CD8-positive, alpha-beta memory T cell (primary cell): ENCODE measurements at places on chromosomes 4 and X. TPM values are rescaled to one million over a fixed set of nuclear protein-coding genes. Genes with fewer than 3 reads are reported as not detected.
A peak's percentile ranks its signal among the peaks of the same experiment; 100 is the strongest.

DNA sequence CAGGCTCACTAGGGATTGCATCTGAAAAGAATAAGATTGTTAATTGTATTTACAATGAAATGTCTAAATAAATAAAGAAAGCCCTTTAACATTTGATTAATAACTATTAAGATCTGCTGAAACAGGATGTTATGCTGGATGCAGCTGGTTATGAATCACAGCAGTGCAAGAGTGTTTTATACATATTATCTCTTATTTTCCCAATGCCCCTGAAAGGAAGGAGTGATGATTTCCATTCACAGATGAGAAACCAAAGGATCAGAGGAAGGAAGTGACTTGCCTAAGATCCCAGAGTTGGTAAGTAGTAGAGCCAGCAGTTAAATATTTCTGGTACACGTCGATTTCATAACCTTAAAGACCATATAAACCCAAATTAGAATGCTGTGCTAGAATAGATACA is 76.3 kb upstream of the ARHGAP36 start:
- no peak for DNase-seq

DNA sequence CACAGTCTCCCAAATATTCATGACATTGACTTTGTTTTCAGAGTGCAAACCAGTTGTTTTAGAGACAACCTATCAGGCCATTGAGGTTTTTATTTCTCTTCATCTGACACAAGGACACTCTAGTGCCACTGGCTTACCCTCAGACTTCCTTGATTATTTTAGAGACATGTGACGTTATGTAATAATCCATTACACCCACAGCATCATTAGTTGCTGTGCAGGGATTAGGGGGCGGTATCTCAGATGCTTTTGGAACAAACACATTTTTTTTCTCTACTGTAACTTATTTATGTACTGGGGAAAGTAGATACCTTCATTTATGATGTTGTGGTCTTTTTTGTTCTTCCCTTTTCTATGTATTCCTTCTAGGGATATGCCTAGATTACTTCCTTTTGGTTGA is 2293.1 kb downstream of the PCDH7 start:
- no peak for DNase-seq

- no peak for DNase-seq
These were observed 343.0 kb downstream of the OPHN1 start for GRCh38 chrX:68090266-68090665.

DNA sequence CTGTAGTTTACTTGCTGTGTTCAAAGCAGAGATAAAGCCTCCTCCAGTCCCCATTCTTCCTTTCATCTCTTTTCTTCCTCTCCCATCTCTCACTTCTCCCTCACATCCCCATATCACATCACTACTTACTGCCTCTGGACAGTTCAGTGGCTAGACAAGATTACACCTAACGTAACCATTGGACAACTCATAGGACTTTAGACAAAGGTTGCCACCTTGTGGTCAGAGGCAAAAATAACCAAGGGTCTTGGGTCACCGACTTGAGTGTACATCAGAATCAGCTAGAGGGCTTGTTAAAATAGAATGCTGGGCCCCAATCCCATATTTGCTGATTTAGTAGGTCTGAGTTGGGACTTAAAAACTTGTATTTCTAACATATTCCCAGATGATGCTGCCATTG is 109.3 kb upstream of the DGKK start:
- no peak for DNase-seq

DNA sequence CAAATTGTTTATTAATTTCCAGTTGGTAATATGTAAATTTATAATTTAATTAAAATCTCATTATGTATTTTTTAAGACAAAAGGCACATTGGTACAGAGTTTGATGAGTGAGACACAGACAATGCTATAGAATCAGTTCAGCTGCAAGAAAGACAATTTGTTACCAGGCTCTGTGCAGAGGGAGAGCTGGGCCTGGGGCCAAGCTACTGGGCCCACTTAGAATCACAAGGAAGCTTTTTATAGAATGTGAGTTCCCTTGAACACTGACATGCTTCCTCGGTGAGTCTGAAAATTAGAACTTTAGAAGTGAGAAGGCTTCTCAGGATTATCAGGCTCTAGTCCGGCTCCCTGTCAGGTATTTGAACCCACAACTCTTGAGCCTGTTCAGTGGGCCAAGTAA is 129.0 kb downstream of the AFF2 start:
- DNase-seq = no peak

DNA sequence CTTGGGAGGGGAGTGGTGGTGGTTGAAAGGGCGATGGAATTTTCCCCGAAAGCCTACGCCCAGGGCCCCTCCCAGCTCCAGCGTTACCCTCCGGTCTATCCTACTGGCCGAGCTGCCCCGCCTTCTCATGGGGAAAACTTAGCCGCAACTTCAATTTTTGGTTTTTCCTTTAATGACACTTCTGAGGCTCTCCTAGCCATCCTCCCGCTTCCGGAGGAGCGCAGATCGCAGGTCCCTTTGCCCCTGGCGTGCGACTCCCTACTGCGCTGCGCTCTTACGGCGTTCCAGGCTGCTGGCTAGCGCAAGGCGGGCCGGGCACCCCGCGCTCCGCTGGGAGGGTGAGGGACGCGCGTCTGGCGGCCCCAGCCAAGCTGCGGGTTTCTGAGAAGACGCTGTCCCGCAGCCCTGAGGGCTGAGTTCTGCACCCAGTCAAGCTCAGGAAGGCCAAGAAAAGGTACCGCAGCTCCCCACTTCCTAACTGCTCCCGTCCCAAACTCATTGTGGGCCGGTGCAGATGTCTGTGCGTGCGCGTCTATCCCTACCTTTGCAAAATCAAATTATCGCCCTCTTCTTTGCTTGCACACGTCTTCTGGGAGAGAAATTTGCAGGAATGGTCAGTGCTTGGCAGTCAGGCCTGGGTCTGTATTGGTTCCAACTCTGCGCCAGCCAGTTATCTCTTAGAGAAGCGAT is 533 bp downstream of the IL15 start:
- peak; percentile 52 for DNase-seq

- DNase-seq = no peak
These were observed 894.4 kb downstream of the FAT4 start for GRCh38 chr4:126209147-126209546.

DNA sequence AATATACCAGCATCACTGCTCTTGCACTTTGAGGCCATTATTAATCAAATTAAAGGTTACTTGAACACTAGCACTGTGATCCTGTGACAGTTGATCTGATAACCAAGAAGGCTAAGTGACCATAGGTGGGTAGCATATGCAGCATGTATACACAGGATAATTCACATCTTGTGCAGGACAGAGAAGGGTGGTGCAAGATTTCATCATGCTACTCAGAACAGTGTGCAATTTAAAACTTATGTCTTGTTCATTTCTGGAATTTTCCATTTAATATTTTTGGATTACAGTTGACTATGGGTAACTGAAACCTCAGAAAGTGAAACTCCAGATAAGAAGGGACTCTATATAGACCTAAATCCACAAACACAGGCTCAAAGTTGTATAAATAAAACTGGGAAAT is 78.2 kb upstream of the PDE5A start:
- DNase-seq = no peak

DNA sequence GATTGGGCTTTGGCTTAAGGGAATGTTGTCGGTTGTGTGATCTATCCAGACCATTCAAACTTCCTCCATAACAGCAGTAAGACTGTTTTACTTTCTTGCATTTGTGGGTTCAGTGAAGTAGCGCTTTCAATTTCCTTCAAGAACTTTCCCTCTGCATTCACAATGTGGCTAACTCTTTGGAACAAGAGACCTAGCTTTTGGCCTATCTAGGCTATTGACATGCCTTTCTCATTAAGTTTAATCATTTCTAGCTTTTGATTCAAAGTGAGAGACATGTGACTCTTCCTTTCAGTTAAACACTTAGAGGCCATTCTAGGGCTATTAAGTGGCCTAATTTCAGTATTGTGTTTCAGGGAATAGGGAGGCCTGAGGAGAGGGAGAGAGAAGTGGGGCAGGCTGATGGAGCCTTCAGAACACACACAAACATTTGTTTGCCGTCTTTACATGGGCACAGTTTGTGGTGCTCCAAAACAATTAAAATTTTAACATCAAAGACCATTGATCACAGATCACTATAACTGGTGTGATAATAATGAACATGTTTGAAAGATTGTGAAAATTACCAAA is 34.1 kb downstream of the ADH5 start:
- no peak for DNase-seq

DNA sequence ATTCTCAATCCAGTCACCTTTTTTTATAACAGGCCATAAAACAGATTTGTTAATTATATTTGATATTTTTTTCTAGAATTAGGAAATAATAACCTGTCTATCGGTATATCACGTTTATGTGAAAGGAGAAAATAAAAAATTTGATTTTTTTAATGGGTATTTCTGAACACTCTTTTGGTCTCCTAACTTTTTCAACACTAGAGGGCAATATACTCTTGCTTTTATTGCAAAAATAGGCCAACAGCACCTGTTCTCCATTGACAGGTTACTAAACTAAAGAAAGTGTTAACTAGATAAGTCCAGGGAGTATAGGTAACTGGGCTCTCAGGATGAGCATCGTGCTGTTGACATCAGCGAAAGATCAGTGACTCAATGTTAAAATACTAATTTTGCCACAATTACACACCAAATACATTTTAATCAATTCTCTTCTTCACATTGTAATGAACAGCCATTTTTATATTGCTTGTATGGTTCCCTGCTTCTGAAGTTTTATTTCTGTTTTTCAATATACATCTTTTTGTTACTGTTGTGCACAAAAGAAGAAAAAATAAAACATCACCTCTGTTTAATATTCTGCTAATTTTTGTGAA is 22.8 kb downstream of the NDST4 start:
- DNase-seq = no peak

GRCh38 chr4:38623260-38623659 is 40.7 kb upstream of the KLF3 start:
- no peak for DNase-seq

- DNase-seq = no peak
These were observed 124.1 kb upstream of the LIMCH1 start for GRCh38 chr4:41413670-41414411.

Gene TRIM61
- 2.7 TPM for total RNA-seq

Gene RHOXF2B
- total RNA-seq = not detected

Gene GAGE12H
- total RNA-seq = not detected

Gene NAP1L3
- 2.1 TPM for total RNA-seq

Gene CXCL6
- total RNA-seq = not detected

Gene ALPK1
- total RNA-seq = 2.5 TPM
